ENCODE measurements at places on chromosomes 1 and 21.

GRCh38 chr1:117032681-117033539 lies 27.2 kb upstream of the TTF2 start:
- DNase-seq: no peak

DNA sequence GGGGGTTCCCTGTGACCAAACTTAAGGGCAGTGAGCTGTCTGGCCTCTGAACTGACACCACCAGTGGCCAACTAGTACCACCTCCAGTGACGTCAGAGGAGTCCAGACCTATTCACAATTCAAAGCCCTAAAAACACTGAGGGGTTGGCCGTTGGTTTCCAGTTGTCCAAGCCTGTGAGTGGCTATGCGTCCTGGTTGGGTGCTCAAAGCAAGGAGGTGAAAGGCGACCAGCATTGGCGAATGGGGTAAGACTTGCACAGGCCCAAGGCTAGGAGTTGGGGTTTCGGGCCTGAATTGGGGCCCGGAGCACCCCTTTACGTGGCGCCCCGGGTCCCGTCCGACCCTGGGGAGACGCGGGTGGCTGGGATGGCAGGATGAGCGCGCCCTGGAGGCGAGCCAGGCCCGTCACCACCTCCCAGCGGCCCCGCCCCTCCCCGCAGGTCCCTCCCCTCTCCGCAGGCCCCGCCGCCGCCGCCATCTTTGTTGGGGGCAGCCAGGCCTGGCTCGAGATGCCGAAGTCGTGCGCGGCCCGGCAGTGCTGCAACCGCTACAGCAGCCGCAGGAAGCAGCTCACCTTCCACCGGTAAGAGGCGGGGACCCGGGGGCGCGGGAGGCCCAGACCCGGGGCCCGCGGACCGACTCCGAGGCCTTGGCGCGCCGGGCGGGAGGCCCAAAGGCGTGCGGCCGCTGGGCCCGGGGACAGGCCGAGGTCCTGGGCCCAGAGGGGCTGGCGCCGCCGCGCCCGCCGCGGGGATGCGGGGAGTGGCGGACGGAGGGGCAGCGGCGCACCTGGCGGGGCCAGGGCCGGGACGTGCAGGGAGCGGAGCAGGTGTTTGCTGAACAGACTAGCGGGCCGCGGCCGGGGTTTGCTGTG lies at the start of gene THAP3:
Gene THAP3 (plus strand): TSS at position 159 of the 874 bp plus-strand sequence. CDS start 351 bp downstream, at position 510.
- DNase-seq: peak; percentile 86

- DNase-seq: peak; percentile 12
These were observed at the start of gene SCMH1 for GRCh38 chr1:41241749-41242341. TSS of gene SCMH1 (minus strand) at chr1:41242306. CDS start at chr1:41186133, 56,173 bp downstream.

- peak; percentile 32 for DNase-seq
These were observed 34.0 kb downstream of the ST6GALNAC5 start for GRCh38 chr1:76901158-76901767.

DNA sequence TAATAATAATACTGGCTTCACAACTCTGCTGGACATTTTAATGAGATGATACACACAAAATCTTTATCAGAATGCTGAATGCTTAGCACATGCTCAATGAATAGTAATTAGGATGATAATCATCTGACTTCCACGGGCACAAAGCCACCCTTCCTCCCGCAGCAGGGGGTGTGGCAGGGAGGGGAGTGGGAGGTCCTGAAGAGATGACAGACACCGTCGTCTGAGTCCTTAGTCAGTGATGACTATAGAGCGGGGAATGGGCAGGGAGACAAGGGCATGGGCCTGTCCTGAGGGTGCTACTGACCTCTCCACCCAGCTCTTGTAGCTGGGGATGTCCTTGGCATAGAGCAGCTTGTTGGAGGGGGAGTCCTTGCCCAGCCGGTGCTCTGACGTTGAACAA lies 117.6 kb upstream of the CD34 start:
- no peak for DNase-seq

- peak; percentile 35 for DNase-seq
These were observed 28.6 kb upstream of the IFNGR2 start for GRCh38 chr21:33374450-33375096.

- DNase-seq: no peak
These were observed 13.0 kb upstream of the AHCYL1 start for GRCh38 chr1:109971559-109971958.

DNA sequence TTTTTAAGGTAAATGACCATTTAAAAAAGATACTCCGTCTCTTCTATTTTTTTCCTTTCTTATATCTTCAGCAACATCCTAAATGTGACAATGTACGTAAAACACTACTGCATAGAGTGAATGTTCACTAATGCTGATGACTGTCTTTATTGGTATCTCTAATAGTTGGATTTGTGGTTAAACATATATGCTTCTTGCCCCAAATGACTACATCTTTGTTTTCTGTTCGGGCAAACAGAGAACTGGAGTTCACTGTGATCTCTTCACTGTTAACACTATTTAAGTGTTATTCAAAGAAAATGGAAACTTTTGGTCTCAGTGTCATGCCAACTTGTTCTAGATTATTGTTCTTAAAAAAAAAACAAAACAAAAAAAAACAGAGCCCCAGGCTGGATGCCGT lies 109.4 kb downstream of the KIF26B start:
- no peak for DNase-seq

DNA sequence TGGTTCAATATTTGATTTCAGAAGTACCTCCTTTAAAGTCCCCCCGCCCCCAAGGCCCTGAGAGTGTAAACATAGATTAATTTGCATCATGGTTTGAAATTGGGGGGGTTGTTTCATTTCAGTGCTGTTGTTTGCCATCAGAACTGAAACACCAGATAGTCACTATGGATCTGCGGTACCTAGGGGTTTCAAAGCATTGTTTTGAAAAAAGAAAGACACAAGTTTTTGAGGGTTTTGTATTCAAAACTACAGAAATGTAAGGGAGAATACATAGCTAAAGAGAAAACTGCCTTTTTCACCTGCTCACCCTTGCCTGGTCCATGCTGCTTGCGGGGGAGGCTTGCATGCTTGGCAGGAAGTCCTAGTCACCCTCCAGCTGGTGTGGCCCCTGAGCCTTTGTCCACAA lies 59.3 kb downstream of the ACP6 start:
- DNase-seq: no peak

GRCh38 chr1:29540801-29541357 lies 304.6 kb downstream of the PTPRU start:
- no peak for DNase-seq

DNA sequence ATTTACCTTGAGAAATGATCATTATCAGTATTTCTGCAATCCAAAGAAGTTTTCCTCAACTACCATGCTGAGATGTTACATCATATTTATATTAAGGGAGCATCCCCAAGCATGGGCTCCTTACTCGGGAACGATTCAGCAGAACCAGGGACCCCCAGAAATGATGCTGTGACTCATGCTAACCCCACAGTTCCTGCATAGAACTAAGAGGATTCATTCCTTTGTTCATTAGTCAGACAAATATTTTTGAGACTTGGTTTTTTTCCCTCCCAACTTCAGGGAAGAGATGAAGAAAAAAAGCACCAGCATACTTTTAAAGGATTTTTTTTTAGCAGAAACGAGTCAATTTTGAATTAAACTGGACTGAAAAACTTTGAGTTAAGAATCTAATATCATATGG lies 49.2 kb upstream of the COL24A1 start:
- peak; percentile 70 for DNase-seq

- DNase-seq: no peak
These were observed 336.5 kb upstream of the ADGRL2 start for GRCh38 chr1:81463936-81464837.

- DNase-seq: no peak
These were observed 72.0 kb downstream of the UMODL1 start for GRCh38 chr21:42143111-42143510.

Data from astrocyte (in vitro differentiated cells and primary cell).